NCI-H774 (cell line): ENCODE measurements at places on chromosomes 13 and 19.
A peak's percentile ranks its signal among the peaks of the same experiment; 100 is the strongest.

GRCh38 chr19:10896851-10897526 lies 25.6 kb downstream of the CARM1 start:
- no peak for DNase-seq

GRCh38 chr13:110942248-110942981 lies 27.5 kb upstream of the ANKRD10 start:
- DNase-seq: no peak

- DNase-seq: no peak
These were observed 14.9 kb downstream of the TIMM13 start for GRCh38 chr19:2412449-2412848.

- DNase-seq: no peak
These were observed 4.5 kb downstream of the LDLR start for GRCh38 chr19:11093689-11094238.

DNA sequence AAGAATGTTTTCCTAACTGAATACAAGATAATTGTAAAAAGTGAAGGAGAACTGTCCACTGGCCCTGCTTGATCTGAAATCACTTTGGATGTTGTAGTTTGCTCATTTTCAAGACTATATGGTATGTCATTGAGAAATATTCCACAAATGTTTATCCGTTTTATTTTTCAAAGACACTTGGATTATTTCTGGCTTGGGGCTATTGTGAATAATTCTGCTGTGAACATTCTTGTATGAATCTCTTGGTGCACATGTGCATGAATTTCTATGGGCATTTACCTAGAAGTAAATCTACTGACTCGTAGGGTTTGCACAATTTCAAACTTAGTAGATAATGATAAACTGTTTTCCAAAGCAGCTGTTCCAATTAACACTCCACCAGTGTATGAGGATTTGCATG lies 8.6 kb downstream of the RXFP2 start:
- DNase-seq: no peak

DNA sequence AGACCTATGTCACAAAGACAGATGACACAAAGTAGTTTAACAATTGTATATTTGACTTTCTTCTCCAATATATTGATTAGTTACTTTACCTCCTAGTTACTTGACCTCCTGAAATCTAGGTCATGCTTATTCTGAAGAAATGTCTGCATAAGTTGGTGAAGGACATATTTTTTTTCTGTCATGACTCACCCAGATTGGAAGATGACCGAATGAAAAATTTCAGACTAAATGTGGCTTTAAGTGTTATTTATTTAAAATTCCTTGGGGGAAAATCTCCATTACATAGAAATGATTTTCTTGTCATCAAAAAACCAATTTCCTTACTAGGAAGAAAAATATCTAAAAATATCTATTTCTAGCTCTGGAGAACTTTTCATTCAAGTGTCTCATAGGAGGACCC lies 217.1 kb downstream of the POSTN start:
- no peak for DNase-seq

DNA sequence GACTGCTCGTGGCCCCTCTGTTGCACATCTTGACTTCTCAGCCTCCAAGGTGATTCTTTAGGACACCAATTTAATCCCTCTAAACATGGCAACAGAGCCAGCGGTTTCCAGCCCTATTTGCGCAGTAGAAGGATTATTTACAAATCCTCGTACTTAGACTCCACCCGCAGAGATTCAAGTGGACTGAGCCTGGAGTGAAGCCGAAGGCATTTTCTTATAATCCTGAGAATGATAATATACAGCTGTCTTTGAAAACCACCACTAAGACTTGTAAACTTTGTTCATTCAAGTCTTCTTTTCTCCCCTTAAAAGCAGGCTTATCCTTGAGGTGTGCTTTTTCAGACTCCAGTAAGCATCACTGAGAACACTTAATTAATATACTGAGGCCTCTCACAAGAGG lies 4.8 kb upstream of the DPRX start:
- no peak for DNase-seq

DNA sequence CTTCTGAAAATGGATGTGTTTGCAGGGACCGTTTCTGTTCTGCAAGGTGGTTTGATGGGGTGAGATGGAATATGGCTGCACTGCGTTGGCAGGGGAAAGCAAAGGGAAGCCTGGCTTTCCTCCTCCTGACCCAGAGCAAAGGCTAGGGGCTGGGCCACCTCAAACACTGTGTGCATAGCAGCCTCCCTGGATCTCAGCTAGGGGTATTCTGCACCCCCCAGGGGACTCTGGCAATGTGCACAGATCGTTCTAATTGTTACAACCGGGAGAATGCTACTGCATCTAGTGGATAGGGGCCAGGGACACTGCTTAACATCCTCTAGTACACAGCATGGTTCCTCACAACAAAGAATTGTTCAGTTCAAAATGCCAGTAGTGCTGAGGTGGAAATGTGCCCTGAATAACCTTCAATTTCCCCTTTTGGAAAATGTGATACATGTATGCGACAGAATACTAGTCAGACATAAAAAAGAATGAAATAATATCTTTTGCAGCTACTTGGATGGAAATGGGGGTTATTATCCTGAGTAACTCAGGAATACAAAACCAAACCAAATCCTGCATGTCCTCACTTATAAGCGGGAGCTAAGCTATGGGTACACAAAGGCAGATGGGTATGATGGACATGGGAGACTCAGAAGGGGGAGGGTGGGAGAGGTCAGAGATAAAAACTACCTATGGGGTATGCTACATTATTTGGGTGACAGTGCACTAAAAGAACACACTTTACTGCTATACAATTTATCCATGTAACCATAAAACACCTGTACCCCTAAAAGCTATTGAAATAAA lies 671.2 kb downstream of the UQCRFS1 start:
- no peak for DNase-seq

- DNase-seq: no peak
These were observed at the start of gene GDF15 for GRCh38 chr19:18385675-18386542. GDF15 (plus strand) TSS chr19:18386158; CDS start chr19:18386190, 32 bp downstream.

DNA sequence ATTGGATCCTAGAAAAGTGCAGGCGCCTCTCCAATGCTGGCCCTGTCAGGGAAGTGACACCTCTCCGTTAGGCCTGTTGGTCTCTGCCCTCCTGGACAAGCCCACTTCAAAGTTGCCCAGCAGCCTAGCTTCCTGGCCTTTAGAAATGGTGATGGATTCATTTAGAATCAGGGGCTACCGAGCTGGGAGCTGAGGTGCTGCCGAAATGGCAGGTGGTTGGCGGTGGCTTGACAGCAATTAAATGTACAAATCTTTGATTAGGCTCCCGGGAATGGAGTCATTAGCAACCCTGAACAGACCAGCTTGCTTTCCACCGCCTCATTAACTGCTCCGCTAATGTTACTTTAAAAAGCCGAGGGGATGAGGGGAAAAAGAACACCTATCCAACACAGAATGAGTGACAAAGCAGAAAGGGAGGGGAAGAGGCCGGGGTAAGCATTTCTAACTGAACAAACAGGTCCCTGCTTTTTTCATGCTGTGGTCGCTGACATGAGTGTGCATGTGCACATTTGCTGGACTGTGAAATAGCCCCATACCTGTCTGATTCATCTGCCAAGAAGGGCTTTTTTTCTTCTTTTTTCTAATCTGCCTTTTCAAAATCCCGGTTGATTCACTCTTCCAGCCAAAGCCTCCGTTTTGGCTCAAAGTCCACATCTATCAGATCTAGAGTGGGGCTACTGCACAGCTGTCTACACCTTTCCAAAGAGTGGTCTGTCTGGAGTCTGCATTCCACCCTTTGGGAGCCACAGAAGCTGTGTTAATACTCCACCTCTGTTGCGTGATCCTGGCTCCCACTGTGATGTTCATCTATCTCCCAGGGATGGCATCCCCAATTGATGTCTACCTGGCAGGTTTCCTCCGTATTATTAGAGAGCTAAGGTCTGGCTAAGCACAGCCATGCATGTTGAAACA lies 431.9 kb downstream of the COG6 start:
- DNase-seq: no peak

DNA sequence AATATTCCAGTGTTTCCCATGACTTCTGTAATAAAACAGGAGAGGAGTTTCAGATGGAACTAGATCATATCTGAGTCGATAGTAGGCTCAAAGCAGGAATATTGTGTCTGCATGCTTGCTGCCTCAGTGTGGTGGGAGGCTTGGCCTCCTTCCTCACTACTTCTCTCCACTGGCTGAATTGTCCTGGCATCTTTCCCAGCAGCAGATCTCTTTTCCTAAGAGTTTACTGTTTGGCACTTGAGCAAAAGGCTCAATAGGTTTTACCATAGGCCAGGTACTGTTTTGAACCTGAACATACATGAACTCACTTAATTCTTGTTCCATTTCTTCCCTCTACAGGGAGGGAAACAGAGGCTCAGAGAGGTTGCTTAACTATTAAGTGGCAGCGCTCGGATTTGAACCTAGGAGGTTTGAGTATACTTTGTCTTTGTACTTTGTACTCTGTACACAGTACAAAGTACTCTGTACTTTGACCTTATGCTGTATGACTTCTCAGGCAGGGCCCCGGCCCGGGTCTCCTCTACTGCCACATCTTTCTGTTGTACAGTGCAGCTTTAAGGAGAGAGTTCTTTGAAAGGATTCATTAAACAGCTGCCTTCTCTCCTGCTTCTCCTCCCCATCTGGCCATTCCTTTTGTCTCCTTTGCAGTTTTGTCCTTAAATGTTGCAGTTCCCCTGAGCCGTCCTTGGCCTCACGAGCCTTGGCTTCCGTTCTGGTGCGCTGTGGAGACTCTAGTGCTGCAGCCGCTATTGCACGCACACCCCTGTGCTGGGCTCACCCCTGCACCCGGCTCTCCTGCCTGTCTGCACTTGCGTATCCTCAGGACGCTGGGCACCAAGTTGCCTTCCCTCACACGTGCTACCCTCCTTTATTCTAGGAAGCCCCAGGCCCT lies 8.1 kb downstream of the B3GLCT start:
- no peak for DNase-seq

- DNase-seq: no peak
These were observed 10.8 kb upstream of the CCDC97 start for GRCh38 chr19:41299046-41299754.

GRCh38 chr13:33764716-33765115 lies 53.2 kb upstream of the RFC3 start:
- no peak for DNase-seq

DNA sequence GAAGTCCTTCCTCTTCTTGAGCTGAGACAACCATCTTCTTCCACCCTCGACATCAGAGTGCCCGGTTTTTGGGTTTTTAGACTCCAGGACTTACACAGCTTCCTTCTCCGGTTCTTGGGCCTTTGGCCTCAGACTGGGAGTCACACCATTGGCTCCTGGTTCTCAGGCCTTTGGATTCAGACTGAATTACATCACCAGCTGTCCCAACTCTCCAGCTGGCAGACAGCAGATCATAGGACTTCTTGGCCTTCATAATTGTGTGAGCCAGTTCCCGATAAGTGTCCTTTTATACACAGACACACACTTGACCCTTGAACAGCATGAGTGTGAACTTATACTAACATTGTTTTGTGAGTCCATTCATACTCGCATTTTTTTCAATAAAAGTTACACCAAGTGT lies 166.0 kb upstream of the UBL3 start:
- DNase-seq: no peak

DNA sequence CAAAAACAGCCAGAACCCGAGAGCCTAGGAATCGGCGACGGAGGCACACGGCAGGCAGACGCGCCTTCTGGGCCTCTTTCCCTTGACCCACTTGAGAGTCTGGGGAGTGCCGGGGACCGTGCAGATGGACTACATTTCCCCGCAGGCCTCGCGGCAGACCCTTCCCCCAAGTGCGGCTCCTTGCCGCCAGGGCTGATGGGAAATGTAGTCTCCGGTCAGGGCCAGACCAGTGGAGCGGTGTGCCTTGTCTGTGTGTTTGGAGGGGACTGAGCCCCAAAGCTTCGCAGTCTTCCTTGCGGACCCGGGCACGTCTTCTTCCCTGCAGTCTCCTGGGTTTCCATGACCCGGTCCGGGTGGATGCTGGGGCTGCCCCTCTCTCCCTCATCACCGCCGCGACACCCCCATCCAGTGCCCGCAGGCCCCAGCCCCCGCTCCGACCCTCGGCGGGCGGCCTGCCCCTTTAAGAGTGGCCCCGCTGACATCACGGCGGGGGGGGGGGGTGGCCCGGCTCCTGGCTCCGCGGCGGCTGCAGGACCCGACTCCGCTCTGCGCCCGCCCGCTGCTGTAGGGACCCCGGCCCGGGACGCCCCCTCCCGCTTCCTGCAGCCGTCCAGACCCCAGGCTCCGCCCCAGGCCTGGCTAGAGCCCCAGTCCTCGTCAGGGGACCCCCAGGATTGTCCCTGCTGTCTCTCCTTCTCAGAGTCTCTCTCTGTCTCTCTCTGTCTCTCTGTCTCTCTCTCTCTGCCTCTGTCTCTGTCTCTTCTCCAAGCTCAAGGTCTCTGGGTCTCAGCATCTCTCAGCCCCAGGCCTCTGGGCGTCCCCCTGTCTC lies 758 bp upstream of the CACNG7 start:
- no peak for DNase-seq

GRCh38 chr19:9058905-9059667 lies 27.8 kb upstream of the OR1M1 start:
- no peak for DNase-seq

DNA sequence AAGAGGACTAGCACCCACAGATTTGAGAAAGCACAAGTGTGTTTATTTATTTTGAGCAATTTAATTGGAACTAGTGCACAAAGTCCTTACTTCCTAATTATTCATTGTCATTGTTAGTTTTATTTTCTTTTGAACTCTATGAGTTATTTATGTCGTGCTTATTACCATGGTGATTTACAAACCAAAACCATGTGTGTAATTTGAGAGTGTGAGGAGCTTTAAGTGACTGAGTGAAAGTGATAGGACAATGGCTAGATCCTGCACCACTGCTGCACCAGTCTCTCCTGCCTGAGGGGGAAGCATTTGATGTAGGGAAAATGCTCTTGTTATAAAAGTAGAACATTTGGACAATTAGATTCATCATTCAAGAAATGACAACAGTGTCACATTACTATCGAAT lies 172.3 kb upstream of the KLF12 start:
- DNase-seq: peak; percentile 10

GRCh38 chr19:37334179-37335071 lies 36.5 kb upstream of the ZNF527 start:
- peak; percentile 53 for DNase-seq

GRCh38 chr13:45349438-45349837 lies 8.5 kb upstream of the TPT1 start:
- DNase-seq: no peak

DNA sequence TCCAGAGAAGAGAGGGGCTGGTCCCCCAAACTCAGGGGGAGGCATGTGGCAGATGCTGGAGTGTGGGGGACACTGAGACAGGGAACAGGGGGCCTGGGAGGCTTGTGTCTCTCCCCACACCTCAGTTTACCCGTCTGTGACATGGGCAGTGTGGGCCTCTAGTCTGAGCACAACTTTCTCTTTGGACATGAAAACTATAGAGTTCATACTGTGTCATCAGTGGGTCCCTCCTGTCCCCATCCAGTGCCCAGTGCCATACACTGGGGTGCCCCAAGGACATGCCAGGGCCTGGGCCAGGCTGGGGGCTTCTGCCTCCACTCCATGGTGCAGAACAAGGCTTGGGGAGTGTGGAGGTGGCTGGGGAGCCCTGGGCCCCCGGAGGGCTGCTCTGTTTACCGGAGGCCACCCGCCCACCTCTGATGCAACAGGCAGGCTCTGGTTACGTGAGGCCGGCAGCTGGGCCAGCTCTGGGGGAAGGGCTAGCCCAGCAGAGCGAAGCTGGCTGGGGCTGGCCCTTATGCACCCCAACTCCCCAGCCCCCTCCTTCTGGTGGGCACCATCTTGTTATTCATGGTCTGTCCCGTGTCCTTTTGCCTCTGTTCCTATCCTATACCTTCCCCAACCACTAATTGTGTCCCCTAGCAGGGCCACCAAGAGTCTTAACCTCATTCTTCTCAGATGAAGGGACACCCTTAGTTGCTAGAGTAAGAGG lies 1.9 kb upstream of the MEF2B start:
- DNase-seq: no peak

GRCh38 chr13:111966933-111967332 lies 100.0 kb upstream of the SOX1 start:
- no peak for DNase-seq
